ENCODE measurements at places on chromosomes 16 and 17.

GRCh38 chr16:57600048-57600835, 28.2 kb upstream of the ADGRG1 start:
- DNase-seq, result peak; percentile 77

GRCh38 chr16:10552998-10553491, 27.4 kb downstream of the EMP2 start:
- DNase-seq, result peak; percentile 32

GRCh38 chr16:1225051-1225451, at the start of gene TPSG1:
TSS of gene TPSG1 (minus strand) at chr16:1225268. CDS start at chr16:1225252, 16 bp downstream.
- DNase-seq, result no peak

GRCh38 chr16:51579652-51580360, 428.7 kb upstream of the SALL1 start:
- no peak for DNase-seq

GRCh38 chr16:11133344-11133943, 122.6 kb downstream of the SOCS1 start:
- peak; percentile 96 for DNase-seq

GRCh38 chr17:32470405-32471167, 16.2 kb upstream of the CDK5R1 start:
- DNase-seq, result no peak

Measured in adrenal gland (tissue), 19 donors.